CD4-positive, alpha-beta T cell (primary cell): ENCODE measurements at places on chromosomes 16 and 17. TPM values are rescaled to one million over a fixed set of nuclear protein-coding genes. Genes with fewer than 3 reads are reported as not detected.
A peak's percentile ranks its signal among the peaks of the same experiment; 100 is the strongest.

Gene VASN
- total RNA-seq, result 0.77 TPM

Gene NGFR
- 0.22 TPM for total RNA-seq

Gene RBFOX1
- total RNA-seq, result not detected

Gene FLOT2
- 79.7 TPM for total RNA-seq

Gene EPX
- not detected for total RNA-seq

Gene CHD9
- 28.8 TPM for total RNA-seq

- H3K27me3 ChIP-seq, result no peaks in the 10 kb centered on the region
- DNase-seq, result no peak
- no peaks in the 10 kb centered on the region for H3K4me1 ChIP-seq
- H3K4me3 ChIP-seq, result no peak overlapping the region
- H3K27ac ChIP-seq, result no peak overlapping the region
Measured at GRCh38 chr16:83301971-83302370, 505.8 kb upstream of the HSBP1 start.

- H3K27ac ChIP-seq, result no peak overlapping the region
- peaks cover 14% of the 10 kb centered on the region for H3K36me3 ChIP-seq
- H3K4me1 ChIP-seq, result no peaks in the 10 kb centered on the region
- no peak for DNase-seq
- no peaks in the 10 kb centered on the region for H3K27me3 ChIP-seq
Measured at GRCh38 chr17:76432712-76433336, 20.1 kb downstream of the UBE2O start.

DNA sequence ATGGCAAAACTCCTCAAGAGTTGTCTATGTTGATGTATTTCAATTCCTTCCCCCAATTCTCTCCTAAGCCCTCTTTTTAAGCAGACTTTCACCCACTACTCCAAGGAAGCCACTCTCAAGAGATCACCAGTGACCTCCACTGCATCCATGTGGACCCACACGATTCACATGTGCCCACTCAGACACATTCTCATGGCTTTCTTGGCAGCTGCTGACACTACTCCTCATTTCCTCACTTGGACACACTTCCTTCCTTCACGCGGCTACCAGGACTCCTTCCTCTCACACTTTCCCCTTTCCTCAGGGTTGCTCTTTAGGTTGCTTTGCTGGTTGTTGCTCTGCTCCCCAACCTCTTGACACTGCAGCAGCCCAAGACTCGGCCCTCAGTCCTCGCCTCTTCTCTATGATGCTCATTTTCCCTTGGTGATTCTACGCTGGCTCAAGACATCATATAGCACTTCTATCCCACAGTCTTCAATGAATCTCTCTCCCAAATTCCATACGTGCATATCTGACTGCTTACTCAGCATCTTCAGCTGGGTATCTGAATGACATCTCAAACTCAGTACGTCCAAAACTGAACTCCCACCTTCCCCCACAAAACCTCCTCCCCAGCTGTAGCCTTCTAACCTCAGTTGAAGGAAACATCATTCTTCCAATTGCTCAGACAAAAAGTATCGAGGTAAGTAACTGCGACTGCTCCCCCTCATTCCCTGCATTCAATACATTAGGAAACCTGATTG lies 28.2 kb downstream of the HELZ start:
- H3K27me3 ChIP-seq, result no peaks in the 10 kb centered on the region
- no peak overlapping the region for H3K4me3 ChIP-seq
- H3K36me3 ChIP-seq, result peaks cover 50% of the 10 kb centered on the region
- no peak for DNase-seq

- H3K4me1 ChIP-seq, result peaks cover 45% of the 10 kb centered on the region
- no peak for DNase-seq
- peak overlapping the region; percentile 38 for H3K4me3 ChIP-seq
- no peaks in the 10 kb centered on the region for H3K36me3 ChIP-seq
Measured at GRCh38 chr17:17303847-17304490, 796 bp downstream of the NT5M start.

DNA sequence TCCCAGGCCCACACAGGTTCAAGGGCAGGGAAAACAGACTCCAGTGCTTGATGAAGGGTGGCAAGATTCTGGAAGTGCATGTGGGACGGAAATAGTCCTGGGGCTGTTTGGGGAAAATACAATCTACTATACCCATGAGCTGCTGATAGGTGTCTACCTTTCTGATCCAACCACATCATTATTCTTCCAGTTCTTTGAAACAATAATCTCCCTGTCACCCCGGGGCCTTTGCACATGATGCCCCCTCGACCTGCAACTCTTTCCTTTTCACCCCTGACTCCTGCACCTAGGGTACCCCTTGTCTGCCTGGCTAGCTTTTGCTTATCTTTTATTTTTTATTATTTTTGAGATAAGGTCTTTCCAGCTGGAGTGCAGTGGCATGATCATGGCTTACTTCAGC lies 45.0 kb downstream of the LDHD start:
- no peak for DNase-seq
- H3K4me3 ChIP-seq, result no peak overlapping the region
- H3K27me3 ChIP-seq, result no peaks in the 10 kb centered on the region

- peaks cover 20% of the 10 kb centered on the region for H3K4me1 ChIP-seq
- peak; percentile 72 for DNase-seq
- H3K27ac ChIP-seq, result no peak within 1 kb of the TSS
- H3K27me3 ChIP-seq, result no peaks in the 10 kb centered on the region
- peak within 1 kb of the TSS; percentile 57 for H3K4me3 ChIP-seq
- no peaks in the 10 kb centered on the region for H3K36me3 ChIP-seq
Measured at GRCh38 chr16:80804526-80805383, at the start of gene CDYL2. Gene CDYL2, minus strand, starts transcription at chr16:80804598. Its CDS starts 425 bp downstream, at chr16:80804173.

DNA sequence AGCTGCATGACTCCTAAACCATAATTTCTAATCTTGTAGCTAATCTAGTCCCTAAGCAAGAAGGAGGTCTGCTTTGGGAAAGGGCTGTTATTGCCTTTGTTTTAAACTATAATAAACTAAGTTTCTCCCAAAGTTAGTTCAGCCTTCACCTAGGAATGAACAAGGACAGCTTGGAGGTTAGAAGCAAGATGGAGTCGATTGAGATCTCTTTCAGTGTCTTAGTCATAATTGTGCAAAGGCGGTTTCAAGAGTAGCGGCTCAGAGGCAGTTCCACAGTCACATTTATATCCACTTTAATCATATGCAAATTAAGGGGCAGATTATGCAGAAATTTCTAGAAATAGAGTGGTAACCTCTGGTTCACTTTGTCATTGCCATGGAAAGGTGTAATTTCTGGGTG lies 17.4 kb downstream of the DRC7 start:
- H3K4me3 ChIP-seq, result no peak overlapping the region
- H3K36me3 ChIP-seq, result no peaks in the 10 kb centered on the region
- no peaks in the 10 kb centered on the region for H3K4me1 ChIP-seq
- no peak overlapping the region for H3K27ac ChIP-seq
- H3K27me3 ChIP-seq, result no peaks in the 10 kb centered on the region
- DNase-seq, result no peak

DNA sequence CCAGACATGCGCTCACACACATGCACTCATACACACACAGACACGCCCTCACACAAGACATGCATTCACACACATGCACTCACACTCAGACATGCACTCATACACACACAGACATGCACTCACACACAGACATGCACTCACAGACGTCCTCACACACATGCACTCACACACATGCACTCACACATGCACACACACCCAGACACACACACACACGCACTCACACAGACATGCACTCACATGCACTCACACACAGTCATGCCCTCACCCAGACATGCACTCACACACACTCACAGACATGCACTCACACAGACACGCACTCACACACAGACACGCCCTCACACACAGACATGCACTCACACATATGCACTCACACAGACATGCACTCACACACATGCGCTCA lies 2.1 kb upstream of the ZNF469 start:
- DNase-seq, result no peak
- H3K4me3 ChIP-seq, result no peak overlapping the region
- no peak overlapping the region for H3K27ac ChIP-seq
- H3K4me1 ChIP-seq, result peaks cover 6% of the 10 kb centered on the region
- H3K36me3 ChIP-seq, result no peaks in the 10 kb centered on the region

DNA sequence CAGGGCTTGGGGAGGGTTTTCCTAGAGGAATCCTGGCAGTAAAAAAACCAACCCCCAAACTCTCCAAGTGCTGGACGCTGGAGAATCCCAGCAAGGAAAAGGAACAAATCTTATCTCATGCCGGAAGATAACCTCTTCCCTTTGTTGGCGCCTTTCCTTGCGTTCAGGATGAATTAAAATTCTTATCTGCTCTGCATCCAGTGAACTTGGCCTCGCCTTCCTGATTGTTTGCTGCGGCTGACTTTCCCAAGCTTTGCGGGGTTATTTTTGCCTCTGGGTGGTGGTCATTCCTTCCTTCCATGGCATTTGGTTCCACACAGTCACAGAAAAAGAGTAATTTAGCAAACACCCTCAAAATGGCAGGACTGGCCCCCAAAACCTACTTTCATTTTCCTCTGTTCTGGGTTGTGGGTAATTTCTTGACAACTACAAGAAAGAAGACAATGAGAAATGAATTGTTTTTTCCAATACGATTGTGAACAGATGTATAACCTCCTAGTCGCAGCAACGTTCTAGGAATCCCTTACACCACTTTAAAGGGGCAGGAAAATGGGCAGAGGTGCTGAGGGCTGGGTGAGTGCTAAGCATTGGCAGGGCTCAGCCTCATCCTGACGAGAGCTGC lies 77.8 kb downstream of the MRC2 start:
- no peak overlapping the region for H3K4me3 ChIP-seq
- DNase-seq, result no peak
- no peaks in the 10 kb centered on the region for H3K36me3 ChIP-seq
- H3K27ac ChIP-seq, result no peak overlapping the region
- peaks cover 16% of the 10 kb centered on the region for H3K4me1 ChIP-seq

GRCh38 chr16:20271893-20272292 lies 55.4 kb downstream of the GP2 start:
- no peak for DNase-seq
- no peak overlapping the region for H3K4me3 ChIP-seq
- H3K36me3 ChIP-seq, result no peaks in the 10 kb centered on the region
- no peaks in the 10 kb centered on the region for H3K27me3 ChIP-seq
- no peak overlapping the region for H3K27ac ChIP-seq

- DNase-seq, result no peak
- peak overlapping the region; percentile 31 for H3K4me3 ChIP-seq
- no peak overlapping the region for H3K27ac ChIP-seq
Measured at GRCh38 chr17:36641331-36641876, 40.0 kb downstream of the MRM1 start.

GRCh38 chr16:24734382-24734781 lies 4.9 kb downstream of the TNRC6A start:
- H3K36me3 ChIP-seq, result peaks cover 6% of the 10 kb centered on the region
- H3K27ac ChIP-seq, result no peak overlapping the region
- peaks cover 26% of the 10 kb centered on the region for H3K4me1 ChIP-seq
- no peak overlapping the region for H3K4me3 ChIP-seq
